Activated CD4-positive, alpha-beta T cell treated with anti-CD3 and anti-CD28 coated beads, Interleukin-2, Interleukin-6, amounts not matched to agents 100 ng/mL and 50 ng/mL, durations not matched to agents 16 hours and 8 hours (primary cell): ENCODE measurements at places on chromosomes 5 and 9.

DNA sequence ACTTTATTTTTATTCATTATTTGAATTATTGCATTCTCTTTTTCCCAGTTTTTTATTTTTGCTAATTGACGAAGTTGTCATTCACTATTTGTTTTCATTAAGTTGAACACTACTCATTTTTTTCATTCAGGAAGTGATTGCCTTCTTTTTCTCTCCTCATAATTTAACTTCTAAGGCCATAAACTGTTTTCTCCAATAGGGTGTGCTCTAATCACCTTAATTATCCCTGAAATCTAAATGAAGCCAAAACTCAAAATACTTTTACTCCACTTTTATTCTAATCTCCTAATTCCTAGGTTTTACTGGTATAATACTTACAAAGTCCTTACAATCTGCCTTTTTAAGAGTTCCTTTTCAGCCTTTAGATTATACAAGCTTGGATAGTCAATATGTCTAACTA, 2.9 kb upstream of the OR13C2 start:
- DNase-seq = no peak

GRCh38 chr9:85964949-85965348, 24.0 kb downstream of the NAA35 start:
- DNase-seq = peak; percentile 34

- peak; percentile 41 for DNase-seq
These were observed 640 bp downstream of the SURF4 start for GRCh38 chr9:133375116-133375723.

- DNase-seq = no peak
These were observed 54.6 kb downstream of the MARCHF3 start for GRCh38 chr5:126975796-126976195.

- no peak for DNase-seq
These were observed 246.3 kb upstream of the DAP start for GRCh38 chr5:11007269-11007870.

DNA sequence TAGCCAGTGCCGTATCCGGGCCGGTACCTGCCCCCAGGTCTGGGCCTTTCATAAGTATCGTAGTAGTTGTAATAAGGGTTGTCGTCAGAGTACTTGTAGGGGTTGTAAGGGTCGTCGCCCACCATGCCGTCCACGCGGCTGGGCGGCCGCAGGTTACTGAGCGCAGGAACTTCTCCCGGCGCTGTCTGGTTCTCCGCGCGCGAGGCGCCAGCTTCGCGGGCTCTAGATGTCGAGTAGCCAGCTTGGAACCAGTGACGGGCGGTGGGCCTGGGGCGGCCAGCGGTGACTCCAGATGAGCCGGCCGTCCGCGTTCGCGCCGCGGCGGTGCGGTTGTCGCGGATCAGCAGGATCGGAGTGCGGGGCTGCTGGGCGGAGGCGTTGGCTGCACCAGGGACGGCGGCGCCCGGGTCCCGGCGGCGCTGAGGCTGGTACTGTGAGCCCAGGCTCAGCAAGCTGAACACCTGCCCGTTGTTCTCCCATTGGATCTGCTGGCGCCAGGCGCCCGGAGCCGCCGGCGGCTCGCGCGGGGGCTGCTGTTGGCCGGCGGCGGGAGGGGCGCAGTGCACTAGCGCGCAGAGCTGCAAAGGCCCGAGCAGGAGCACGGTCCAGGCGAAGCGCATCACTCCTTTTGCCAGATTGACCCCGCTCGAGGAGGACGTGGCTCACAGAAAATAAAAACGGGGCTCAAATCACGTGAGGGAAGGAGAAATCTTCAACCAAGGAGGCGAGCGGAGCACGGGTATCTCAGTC, 518 bp downstream of the LOX start:
- DNase-seq = no peak

DNA sequence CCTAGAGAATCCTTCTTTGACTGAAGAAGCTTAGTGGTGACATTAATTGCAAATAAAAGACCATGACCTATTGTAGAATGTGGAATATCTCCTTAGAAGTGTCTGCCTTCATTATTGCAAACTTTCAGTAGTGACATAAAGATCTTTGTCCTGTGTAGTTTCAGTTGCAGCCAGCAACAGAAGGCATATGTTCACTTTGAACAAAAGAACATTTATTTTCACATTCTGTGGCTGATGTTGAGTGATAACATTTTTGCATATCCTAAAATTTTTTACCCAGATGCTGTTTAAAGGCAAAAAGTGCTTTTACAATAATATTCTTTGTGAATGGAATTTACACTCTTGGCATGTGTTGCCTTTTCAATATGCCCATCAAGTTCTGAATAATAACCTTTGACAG, 165.9 kb downstream of the TMC1 start:
- DNase-seq = no peak

- DNase-seq = no peak
These were observed 42.6 kb upstream of the ADRA1B start for GRCh38 chr5:159873680-159874079.

DNA sequence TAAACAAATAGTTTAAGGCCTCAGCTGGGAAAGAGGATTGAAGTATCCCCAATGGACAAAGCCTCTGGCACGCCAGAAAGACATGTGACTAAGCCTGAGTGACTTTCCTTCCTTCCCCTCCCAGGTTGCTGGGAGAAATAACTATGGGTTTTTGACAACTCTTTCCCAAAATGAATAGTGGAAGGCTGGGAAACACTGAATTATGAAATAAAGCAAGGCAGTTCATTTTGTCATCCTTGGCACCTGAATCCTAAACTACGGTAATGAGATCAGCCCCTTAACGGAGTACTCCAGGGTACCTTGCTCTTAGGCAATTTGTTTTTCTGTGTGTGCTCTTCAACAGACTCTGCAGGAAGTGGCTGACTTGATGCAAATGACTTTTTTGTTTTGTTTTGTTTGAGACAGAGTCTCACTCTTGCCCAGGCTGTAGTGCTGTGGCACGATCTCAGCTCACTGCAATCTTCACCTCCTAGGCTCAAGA, 75.2 kb downstream of the LMNB1 start:
- DNase-seq = peak; percentile 35

- DNase-seq = no peak
These were observed 144.5 kb downstream of the KIAA0825 start for GRCh38 chr5:94473936-94474335.

GRCh38 chr9:69933445-69933844, 110.2 kb upstream of the MAMDC2 start:
- no peak for DNase-seq

GRCh38 chr9:33144551-33144950, 22.6 kb downstream of the B4GALT1 start:
- no peak for DNase-seq
